ENCODE measurements at places on chromosomes 7 and 10.

- DNase-seq, result no peak
These were observed 45.9 kb upstream of the PDLIM1 start for GRCh38 chr10:95336702-95337101.

GRCh38 chr7:114715907-114716306 lies 206.0 kb upstream of the MDFIC start:
- peak; percentile 51 for DNase-seq

GRCh38 chr10:114329634-114330365 lies 74.5 kb downstream of the AFAP1L2 start:
- no peak for DNase-seq

DNA sequence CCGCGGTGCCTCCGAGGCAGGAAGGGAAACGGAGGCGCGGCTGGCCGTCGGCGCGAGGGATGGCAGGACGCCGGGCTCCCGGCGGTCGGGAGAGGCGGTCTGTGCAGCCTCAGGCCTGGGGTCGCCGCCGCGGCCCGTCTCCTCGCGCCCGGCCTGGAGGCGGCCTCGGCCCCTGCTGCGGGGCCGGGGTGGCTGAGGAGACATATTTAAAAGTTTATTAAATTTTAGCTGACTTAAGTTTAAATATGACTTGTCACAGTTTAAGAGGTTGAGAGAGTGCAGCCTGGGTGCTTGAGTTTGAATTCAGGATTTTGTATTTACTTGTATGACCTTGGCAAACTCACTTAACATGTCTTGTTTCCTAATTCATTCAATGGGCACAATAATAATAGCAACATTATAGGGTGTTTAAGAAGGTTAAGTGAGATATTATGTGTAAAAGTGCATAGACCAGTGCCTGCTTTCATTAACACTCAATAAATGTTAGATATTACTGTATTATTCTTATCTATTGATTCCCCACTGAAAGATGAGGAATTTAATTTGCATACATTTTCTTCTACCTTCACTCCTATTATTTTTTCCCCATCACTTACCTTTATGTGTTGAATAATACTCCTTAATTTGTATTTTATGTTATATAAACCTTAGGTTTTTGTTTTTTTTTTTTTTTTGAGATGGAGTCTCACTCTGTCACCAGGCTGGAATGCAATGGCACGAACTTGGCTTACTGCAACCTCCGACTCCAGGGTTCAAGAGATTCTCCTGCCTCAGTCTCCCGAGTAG lies 718 bp downstream of the DYNC2I1 start:
- no peak for DNase-seq

DNA sequence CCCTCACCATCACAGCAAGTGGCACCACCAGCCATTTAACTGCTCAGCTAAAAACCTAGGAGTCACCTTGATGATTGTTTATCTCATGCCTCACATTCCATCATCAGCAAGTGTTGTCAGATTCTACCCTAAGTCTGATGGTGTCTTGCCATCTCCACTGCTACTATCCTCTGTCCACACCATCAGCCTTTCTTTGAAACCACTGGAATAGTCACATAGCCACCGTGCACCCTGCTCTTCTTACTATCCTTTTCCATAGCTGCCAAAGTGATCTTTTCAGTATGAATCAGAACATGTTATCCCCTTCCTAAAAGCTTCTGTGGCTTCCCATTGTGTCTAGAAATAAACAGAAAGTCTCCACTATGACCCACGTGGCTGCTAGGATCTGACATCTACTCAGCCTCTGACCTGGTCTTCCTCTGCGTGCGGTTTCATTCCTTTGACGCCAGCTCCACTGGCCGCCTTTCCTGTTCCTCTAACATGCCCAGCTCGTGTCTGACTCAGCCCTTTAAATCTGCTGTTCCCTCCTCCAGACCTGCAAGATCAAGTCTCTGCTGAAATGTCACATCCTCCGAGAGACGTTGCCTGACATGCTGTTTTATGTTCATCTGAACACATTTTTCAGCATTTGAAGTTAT lies 16.5 kb upstream of the CHN2 start:
- no peak for DNase-seq

DNA sequence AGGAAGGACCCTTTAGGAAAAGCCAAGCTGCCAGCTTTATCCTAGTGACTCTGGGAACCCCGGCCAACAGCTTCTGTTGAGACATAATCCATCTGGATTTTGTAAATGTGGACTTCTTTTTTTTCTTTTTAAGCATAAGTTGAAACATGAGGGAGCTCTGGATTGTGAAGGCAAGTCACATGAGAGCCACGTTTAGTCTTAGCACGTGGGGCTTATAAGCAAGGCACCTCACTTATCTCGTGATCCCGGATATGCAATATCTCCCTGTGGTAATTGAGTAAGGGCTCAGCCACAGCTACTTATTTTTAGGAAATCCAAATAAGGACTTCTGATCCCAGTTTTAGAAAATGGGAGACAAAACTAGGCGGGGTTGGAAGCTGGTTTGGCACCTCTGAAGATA lies 111.2 kb upstream of the PTN start:
- no peak for DNase-seq

DNA sequence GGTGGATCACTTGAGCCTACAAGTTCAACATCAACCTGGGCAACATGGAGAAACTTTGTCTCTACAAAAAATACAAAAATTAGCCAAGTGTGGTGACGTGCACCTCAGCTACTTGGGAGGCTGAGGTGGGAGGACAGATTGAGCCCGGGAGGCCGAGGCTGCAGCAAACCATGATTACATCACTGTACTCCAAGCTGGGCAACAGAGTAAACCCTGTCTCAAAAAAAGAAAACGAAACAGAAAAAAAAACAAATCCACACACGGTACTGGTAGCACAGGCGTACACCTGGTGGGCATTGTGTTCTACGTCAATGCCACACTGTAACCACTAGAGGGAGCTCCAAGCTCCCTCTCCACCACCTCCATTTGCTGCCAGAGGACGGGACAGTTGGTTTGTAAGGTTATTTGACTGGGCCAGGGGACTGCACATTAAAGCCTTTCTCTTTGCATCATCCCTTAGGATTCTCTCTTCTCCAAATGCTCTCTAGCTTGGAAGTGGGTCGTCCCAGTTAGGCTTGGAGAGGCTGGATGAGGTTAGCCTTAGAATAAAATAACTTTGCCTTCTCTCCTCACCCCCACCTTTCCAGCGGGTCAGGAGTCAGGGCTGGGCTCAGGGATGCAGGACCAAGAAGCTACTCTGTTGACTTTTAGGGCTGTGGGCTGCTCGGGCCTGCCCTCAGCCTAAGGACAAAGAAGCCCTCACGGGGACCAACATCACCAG lies 130.8 kb downstream of the SORBS1 start:
- DNase-seq, result peak; percentile 59

- no peak for DNase-seq
These were observed 165.1 kb downstream of the GLRX3 start for GRCh38 chr10:130301021-130301892.

GRCh38 chr10:119346095-119346832 lies 138.9 kb downstream of the GRK5 start:
- DNase-seq, result no peak

- DNase-seq, result no peak
These were observed 52.0 kb downstream of the GTF2IRD1 start for GRCh38 chr7:74505471-74506324.

- DNase-seq, result no peak
These were observed 125.3 kb downstream of the NEURL1 start for GRCh38 chr10:103618575-103619423.

- DNase-seq, result peak; percentile 57
These were observed 11.3 kb upstream of the KAZALD1 start for GRCh38 chr10:101050208-101051069.

DNA sequence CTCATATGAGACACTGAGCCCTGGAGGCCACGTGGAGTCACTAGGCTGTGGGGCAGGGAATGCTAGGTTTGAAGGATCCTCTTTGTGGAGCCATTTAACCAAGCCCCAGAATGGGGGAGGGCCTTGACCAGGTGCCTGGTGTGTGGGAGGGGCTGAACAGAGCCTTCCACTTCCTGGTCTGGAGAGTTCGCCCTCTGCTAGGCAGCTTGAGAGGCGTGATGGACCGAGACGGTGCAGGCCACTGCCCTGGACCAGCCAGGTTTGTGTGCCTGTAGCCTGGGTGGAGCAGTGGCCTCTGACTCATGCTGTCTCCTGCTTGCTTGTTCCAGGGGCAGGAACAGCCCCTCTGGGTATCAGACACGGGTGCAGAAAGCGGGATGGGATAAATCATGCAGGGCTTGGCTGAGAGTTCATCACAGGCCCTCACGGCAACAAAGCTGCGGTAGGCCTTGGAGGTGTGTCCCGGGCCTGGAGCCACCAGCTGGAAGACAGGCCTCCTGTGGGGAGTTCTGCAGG lies 27.4 kb downstream of the ADAMTS14 start:
- DNase-seq, result peak; percentile 6

DNA sequence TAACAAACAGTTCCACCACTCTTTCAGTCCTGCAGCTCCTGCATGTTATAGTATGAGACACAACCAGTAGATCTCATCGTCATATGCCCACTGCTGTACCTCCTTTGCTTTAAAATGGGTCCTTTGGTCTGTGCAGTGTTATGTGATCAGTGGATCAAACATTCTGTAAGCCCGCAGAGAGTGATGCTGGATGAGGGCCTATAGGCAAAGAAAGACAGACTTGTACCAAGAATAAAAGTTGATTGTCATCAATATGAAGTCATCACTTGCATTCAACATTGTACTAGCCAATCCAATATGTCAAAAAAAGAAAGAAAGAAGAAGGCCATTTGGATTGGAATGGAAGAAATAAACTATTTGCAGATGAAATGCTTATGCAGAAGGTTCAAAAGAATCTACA lies 79.8 kb upstream of the PHYHIPL start:
- DNase-seq, result no peak

- DNase-seq, result no peak
These were observed 37.5 kb downstream of the LRRC18 start for GRCh38 chr10:48902096-48902495.

DNA sequence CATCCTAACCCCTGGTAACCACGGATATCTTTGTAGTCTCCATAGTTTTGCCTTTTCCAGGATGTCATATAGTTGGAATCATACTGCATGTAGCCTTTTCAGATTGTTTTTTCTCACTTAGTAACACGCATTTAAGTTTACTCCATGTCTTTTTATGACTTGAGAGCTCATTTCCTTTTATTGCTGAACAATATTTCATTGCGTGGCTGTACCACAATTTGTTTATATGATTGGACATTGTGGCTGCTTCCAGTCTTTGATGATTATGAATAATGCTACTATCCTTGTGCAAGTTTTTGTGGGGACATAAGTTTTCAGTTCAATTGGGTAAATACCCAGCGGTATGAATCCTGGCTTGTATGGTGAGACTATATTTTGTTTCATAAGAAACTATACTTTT lies 60.8 kb downstream of the AOAH start:
- no peak for DNase-seq
